8988T (cell line): ENCODE measurements at places on chromosomes 1 and 21.
A peak's percentile ranks its signal among the peaks of the same experiment; 100 is the strongest.

GRCh38 chr1:114021665-114022099, 42.4 kb downstream of the OLFML3 start:
- DNase-seq, result no peak

DNA sequence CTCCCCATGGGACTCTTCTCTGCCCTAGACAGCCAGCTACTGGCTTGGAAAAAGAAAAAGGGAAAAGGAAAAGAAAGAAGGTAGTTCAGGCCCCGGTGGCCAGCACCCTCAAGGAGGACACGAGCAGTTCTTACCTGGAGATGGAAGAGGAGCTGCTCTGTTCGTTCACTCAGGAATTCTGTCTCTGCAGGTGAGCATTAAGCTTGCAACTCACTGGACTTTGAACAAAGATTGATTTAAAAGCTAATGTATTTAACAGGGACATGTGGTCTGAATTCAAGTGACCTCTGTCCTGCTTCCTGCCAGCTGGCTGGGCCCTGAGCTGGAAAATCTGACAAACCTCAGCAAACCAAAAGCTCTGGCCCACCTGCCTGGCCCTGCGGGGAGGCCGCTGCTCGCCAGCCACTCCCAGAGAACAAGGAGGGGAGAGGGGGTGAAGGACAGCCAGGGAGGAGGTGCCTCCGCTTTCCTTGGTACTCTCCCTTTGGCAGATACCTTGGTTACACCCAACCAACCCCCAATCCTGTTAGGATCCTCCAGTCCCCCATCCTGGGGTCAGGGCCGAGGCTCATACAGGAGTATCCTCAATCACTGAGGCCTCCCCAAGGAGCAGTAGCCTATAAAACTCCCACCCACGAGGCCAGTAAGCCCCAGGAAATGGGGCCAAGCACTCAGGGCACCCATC, at the start of gene PDZK1:
TSS of gene PDZK1 (minus strand) at position 186 of the 685 bp plus-strand sequence. CDS start 19,347 bp downstream, outside the sequence.
- no peak for DNase-seq

DNA sequence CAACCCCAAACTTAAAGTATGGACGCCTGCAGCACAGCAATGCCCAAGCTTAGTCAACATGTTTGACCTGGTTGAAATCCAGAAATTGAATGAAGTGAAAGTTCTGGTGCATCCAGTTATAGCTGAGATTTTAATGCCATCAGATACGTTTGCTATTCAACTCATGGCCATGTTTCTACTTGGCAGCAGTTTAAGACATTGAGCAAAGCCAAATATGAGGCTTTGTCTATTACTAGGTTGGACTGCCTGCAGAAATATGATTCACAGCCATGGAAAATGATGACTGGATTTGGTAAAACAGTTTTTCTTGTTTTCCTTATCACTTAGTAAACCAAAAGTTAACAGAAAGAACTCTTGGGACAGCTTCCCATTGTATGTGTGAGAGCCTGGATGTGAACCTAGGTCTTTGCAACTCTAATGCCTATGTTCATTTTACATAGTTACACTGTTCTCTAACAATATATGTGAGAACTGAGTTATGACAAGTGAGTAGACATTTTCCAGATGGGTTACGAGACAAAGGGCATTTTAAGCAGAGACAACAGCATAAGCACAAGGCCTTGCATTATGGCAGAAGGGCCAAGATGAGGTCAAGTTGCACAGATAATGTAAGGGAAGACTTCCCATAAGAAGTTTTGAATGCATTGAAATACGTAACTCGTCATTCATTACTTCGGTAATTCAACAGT, 32.4 kb upstream of the MYSM1 start:
- no peak for DNase-seq

- no peak for DNase-seq
These were observed 437.5 kb downstream of the SMYD3 start for GRCh38 chr1:246069581-246069980.

GRCh38 chr1:59683197-59683596, 131.6 kb upstream of the HOOK1 start:
- no peak for DNase-seq

DNA sequence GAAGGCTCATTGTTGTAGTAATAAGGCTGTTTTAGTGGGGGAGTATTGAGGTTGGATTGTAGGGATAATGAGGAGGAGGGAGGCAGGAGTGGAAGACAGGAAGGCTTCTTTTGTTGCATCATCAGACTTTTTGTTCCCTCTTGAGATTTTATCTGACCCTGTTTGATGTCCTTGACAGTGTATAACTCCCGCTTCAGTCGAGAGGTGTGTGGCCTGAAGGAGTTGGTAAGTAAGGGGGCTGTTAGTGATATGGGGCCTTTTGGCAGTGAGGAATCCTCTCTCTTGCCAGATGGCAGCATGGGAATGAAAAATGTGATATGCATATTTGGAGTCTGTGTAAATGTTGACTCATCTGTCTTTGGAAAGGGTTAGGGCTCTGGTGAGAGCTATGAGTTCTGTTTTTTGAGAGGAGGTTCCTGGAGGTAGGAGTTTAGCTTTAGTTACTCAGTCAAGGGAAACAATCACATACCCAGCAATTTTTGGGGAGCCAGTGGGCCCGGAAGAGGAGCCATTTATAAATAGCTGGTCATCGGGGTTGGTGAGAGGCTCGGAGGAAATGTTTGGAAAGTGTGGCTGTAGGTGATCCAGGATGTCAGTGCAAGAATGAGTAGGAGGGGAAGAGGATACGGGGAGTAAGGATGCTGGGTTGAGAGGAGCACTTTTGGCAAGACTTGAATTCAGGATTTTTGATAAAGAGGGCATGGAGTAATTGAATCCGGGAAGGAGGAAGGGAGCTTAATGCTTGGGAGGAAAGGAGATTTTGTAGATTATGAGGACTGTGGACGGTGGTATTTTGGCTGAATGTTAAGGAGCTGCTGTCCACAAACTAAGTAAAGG, 136.7 kb upstream of the ETV3 start:
- DNase-seq, result no peak

- no peak for DNase-seq
These were observed 249.2 kb upstream of the TPTE start for GRCh38 chr21:10272216-10272615.

- DNase-seq, result no peak
These were observed 126.7 kb downstream of the CDC42BPA start for GRCh38 chr1:227191607-227192006.

- no peak for DNase-seq
These were observed 1.3 kb upstream of the CTRC start for GRCh38 chr1:15436881-15437442.

- no peak for DNase-seq
These were observed 26.3 kb upstream of the BCAR3 start for GRCh38 chr1:93707956-93708355.

DNA sequence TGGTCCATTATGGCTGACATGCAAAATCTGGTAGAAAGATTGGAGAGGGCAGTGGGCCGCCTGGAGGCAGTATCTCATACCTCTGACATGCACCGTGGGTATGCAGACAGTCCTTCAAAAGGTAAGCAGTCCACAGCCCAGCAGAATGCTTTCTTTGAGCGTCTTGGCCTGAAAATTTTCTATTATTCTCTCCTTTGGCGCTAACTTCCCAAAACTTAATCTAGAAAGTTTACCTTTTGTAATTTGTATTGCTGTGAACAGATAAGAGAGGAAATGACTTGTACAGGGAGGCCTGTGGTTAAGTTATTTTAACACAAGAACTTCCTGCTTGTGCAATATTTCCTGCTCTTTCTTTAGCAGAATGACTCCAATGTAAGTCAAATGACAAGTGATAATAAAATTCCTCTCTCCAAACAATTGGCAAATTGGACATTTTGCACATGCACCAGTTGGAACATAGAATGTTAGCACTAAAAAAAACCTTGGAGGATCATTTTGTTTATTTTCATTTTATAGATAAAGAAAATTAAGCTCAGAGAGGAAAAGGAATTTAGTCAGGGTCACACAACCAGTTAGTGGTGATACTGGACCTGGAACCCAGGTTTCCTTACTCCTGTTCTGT, 18.9 kb downstream of the CAP1 start:
- DNase-seq, result no peak

DNA sequence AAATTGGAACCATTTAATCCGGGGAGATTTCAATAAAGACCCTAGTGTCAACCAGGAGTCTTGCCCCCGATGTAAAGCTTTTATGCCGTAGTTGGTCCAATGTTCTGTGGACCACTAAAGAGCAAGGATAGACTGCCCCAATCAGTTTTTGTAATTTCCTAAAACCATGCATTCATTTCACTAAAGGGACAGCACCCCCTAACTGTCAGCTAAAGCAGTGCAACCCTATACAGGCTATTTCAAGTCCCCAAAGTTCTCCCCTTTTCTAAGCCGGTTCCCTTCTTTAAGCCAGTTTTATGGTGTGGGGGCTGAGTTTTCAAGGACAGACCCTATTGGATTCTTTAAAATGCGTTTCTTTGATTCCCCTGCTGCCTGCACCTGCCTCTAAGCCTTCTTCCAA, 12.7 kb upstream of the PDPN start:
- no peak for DNase-seq

- peak; percentile 67 for DNase-seq
These were observed 23.8 kb downstream of the PTPRF start for GRCh38 chr1:43554444-43554992.

GRCh38 chr1:154014154-154014907, 23.8 kb downstream of the RPS27 start:
- DNase-seq, result no peak

GRCh38 chr1:25799935-25800702, at the start of gene SELENON:
SELENON (plus strand) TSS chr1:25800193; CDS start chr1:25800231, 38 bp downstream.
- DNase-seq, result peak; percentile 80

GRCh38 chr1:29275435-29275834, 39.1 kb downstream of the PTPRU start:
- DNase-seq, result no peak

GRCh38 chr21:25331286-25331685, 276.0 kb downstream of the MRPL39 start:
- no peak for DNase-seq

GRCh38 chr1:95006681-95007080, 66.1 kb downstream of the ALG14 start:
- no peak for DNase-seq

- no peak for DNase-seq
These were observed 67.1 kb downstream of the BCAR3 start for GRCh38 chr1:93614541-93614940.

DNA sequence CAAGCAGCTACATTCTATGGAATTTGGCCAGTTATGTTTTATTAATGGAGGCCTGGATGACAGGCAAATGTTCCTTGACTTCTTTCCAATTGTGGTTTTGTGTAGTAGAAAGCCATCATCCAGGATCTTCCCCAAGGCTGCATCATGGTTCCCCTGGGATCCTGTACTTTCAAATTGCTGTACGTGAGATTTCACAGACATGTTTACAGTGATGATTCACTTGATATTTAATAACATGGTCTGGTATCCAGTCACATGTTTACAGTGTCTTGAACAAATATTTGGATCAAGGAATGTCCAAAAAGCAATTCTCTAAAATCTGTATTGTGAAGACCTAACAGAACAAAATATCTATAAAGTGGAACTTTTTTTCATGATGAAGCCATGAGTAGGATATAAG, 68.3 kb upstream of the ST6GALNAC3 start:
- no peak for DNase-seq

DNA sequence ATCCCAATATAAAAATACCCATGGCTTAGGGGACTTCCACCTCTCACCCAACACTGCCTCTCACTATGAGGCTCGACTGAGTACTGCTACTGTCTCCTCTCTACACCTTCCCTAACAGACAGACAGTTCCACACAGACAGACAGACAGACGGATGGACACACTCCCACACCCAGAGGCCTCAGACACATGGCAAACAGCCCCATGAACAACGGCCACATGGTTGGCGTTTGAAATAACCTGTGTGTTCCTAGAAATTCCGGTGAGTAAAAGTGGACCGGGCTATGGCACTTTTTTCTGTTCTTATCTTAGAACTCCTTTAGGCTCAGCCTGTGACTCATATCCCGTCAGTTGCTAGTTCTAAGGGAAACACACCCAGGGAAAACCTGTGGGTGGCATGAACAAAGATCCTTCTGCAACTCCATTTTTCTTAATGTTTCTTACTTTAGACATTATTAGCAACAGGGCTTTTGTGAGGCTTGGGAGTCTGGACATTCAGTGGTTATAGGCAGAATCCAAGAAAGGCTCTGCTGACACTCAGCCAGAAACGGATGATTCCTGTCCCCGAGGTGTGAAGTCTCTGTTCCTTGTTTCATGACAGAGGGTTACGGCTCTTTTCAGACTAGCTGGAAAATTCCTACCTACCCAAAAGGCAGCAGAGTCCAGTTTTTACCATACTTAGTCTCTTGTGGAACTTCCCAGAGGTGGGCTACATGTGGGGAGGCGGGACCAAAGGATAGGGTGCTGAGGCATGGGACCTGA, 90.5 kb upstream of the TLR5 start:
- DNase-seq, result peak; percentile 21

DNA sequence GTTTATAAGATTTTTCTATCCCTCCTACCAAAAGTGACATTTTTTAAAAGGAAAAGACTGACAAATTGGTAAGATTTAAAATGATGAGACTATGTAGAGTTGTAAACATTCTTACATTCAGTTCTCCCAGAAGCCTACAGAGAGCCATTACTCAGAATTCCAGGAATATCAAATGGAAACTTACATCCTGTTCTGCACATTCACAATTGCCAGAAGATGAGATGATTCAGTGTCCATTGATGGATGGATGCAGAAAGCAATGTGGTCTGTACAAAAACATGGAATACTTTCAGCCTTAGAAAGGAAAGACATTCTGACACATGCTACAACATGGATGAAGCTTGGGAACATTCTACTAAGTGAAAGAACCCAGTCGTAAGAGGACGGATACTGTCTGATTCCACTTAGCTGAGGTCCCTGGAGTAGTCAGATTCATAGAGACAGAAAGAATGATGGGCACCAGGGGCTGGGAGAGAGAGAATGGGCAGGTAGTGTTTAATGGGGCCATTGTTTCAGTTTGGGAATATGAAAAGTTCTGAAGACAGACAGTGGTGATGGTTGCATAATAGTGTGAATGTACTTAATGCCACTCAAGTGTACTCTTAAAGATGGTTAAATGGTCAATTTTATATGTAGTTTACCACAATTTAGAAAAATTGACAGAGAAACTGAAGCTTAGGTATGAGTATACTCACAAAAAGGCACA, 16.6 kb downstream of the MX1 start:
- no peak for DNase-seq

GRCh38 chr1:47972864-47973432, 24.2 kb downstream of the TRABD2B start:
- DNase-seq, result no peak

DNA sequence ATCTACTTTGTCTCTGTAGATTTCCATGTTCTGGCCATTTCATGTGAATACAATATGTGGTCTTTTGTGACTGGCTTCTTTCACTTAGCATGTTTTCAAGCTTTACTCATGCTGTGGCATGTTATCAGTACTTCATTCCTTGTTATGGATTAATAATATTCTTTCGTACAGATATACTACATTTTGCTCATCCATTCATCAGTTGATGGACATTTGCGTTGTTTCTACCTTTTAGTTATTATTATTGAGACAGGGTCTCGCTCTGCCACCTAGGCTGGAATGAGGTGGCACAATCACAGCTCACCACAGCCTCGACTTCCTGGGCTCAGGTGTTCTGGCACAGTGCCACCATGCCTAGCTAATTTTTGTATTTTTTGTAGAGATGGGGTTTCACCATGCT, 21.4 kb downstream of the SFPQ start:
- no peak for DNase-seq

GRCh38 chr1:118335331-118335732, 150.3 kb upstream of the SPAG17 start:
- no peak for DNase-seq

GRCh38 chr1:52552236-52552504, 722 bp downstream of the TUT4 start:
- DNase-seq, result no peak

GRCh38 chr1:227654858-227655752, 80.0 kb downstream of the JMJD4 start:
- DNase-seq, result no peak
